HepG2 (cell line): ENCODE measurements at places on chromosomes 13 and 19. TPM values are rescaled to one million over a fixed set of nuclear protein-coding genes. Genes with fewer than 3 reads are reported as not detected.
A peak's percentile ranks its signal among the peaks of the same experiment; 100 is the strongest.

Gene ZNF93
- 0.25 and 0.49 TPM in 2 replicates for polyA plus RNA-seq

DNA sequence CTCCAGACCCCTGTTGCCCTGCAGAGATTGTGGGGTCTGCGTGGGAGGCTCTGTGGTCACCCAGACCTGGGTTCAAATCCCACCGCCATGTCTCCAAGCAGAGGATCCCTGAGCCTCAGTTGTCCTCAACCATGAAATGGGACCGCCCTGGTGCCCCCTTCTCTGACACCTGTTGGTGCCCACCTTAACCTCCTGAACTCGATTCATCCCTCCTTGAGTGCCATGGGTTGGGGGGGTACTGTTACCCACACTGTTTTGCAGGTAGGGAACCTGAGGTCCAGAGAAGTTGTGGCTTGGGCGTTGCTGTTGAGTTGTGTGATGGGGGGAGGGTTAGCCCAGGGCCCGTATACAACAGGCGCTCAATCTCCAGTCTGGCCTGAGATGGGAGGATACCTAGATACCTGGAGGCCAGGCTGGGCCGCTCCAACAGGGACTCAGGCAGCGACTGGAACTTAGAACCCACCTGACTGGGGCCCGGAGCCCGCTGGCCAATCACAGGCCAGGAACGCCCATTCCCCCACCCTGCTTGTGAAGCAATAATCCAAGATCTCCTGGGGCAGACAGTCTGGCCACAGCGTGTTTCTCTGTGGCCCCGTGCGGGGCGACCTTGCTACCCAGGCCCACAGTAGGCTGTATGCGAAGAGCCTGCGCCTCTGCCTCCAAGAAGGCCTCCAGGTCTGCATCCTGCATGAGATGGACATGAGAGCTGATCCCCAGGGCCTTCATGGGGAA lies 2.8 kb downstream of the ARID3A start:
- DNase-seq, result peak; percentile 43
- peak overlapping the region; percentile 88; the same call in 1 of the 2 replicates for H3K4me3 ChIP-seq
- peak overlapping the region; percentile 92 for H3K27ac ChIP-seq
- H3K36me3 ChIP-seq, result peaks cover 34% of the 10 kb centered on the region; the same call in 2 of the 3 replicates
- H3K4me1 ChIP-seq, result peaks cover 65% of the 10 kb centered on the region

- H3K36me3 ChIP-seq, result no peaks in the 10 kb centered on the region
- H3K4me3 ChIP-seq, result no peak overlapping the region
- H3K4me1 ChIP-seq, result peaks cover 14% of the 10 kb centered on the region
- H3K27ac ChIP-seq, result no peak overlapping the region
- peaks cover 5% of the 10 kb centered on the region; the same call in 1 of the 3 replicates for H3K27me3 ChIP-seq
These were observed 12.3 kb downstream of the TMEM150B start for GRCh38 chr19:55312621-55313512.

- DNase-seq, result no peak
- peaks cover 14% of the 10 kb centered on the region for H3K36me3 ChIP-seq
These were observed 21.6 kb downstream of the SLC25A30 start for GRCh38 chr13:45396533-45397095.

DNA sequence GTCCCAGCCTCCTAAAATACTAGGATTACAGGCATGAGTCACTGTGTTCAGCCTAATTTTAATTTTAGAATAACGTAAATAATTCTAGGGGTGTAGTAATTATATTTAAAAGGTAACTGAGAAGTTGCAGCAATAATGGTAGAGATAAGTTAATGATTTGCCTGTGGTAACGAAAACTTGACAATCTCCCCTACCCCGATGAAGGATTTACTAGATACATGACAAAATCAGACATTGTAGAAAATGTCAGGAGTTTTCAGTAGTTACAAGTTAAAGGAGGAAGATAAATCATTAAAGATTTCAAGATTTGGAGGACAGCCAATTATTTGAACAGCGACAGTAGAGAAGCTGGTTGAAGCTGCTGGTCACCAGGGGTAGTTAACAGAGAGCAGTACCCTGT lies 652.2 kb upstream of the PCDH20 start:
- no peaks in the 10 kb centered on the region for H3K36me3 ChIP-seq
- no peak overlapping the region for H3K27ac ChIP-seq

Gene TMC4
- polyA plus RNA-seq, result 0.13 and 0.35 TPM in 2 replicates

Gene MAU2
- 33.8 and 42.5 TPM in 2 replicates for polyA plus RNA-seq

DNA sequence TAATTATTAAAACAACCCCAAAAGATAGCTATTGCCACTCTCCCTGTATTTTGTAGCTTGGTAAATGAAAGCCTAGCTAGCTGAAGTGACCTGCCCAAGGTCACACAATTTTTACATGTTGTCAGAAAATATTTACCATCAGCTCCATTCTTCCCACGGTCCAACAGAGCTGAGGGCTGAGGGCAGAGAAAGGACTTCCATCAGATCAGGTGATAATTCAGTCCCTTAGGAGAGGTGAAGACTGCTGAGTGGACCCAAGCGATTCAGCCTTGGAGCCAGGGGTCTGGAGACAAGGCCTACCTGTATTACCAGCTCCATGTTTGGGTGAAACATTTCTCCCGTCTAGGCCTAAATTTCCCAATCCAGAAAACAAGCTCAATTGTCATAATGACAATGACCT lies 149.5 kb upstream of the TSHZ3 start:
- H3K4me3 ChIP-seq, result no peak overlapping the region
- H3K36me3 ChIP-seq, result no peaks in the 10 kb centered on the region
- H3K27me3 ChIP-seq, result no peaks in the 10 kb centered on the region
- no peak overlapping the region for H3K27ac ChIP-seq

Gene FREM2
- polyA plus RNA-seq, result not detected in 2 replicates

DNA sequence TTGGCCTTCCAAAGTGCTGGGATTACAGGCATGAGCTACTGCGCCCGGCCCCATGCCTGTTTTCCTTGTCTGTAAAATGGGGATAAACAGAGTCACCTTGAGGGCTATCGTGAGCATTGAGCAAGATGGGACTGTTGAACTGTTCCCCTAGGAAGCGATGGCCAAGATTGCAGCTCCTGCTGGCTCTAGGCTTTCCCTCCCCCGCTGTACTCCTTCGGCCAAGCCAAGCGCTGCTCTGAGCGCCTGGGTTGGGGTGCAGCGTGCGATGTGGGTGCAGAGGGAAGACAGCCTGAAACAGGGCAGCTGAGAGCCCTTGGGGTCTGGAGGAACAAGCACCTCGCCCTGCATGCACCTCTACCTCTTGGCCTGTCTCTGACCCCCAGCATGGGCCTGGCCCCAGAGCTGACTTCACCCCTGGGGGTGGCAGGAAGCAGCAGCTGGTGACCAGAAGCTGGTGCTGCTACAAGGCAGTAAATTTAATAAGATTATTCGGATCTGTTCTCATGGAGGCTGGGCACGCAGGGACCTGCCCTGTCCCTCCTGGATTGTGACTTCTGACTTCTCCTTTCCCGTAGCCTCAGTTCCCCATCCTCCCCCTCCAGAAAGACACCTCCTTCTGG lies 5.3 kb downstream of the GNG8 start:
- H3K4me1 ChIP-seq, result peaks cover 7% of the 10 kb centered on the region
- no peak for DNase-seq
- H3K27me3 ChIP-seq, result peaks cover 23% of the 10 kb centered on the region; the same call in 2 of the 3 replicates
- no peak overlapping the region for H3K27ac ChIP-seq
- no peaks in the 10 kb centered on the region for H3K36me3 ChIP-seq

Gene SHISA2
- not detected in 2 replicates for polyA plus RNA-seq

DNA sequence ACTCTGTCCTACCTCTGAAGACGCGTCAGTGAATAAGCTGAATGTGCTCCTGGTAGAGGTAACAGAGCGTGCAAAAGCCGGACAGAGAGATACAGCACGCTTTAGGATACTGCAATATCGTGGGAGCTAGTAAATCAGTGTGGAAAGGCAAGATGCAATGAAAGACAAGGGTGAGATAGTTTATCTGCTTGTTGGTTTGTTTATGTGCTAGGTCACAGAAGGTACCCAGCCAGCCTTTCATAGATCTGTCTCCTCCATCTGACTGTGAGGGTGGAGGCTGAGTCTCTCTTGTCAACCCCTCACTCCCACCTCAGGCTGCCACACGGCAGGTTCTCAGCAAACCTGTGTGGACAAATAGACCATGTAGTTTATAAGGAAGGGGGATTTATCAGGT lies 904 bp upstream of the GIPC1 start:
- H3K27me3 ChIP-seq, result no peaks in the 10 kb centered on the region
- peak overlapping the region; percentile 72 for H3K4me3 ChIP-seq
- peak overlapping the region; percentile 45 for H3K27ac ChIP-seq
- no peaks in the 10 kb centered on the region for H3K36me3 ChIP-seq
- peaks cover 37% of the 10 kb centered on the region for H3K4me1 ChIP-seq

DNA sequence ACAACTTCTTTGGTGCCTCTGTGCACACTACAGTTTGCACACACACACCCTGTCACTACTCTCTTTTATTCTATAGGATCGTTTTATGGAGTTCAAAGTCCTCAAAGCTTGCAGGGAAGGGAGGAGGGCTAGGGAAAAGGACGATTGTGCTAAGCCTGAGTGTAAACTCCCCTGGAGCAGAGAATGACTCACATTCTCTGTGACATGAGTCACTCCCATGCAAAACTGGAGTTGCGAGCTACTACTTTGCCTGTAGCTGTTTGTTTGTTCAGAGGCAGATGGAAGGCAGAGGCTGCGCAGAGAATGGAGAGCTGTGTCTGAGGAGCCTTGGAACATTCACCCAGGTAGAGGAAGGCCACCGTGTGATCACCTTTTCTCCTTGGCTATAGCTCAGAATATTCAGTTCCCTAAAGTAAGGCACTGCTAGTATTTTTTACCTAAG lies 80.5 kb upstream of the MBNL2 start:
- H3K36me3 ChIP-seq, result no peaks in the 10 kb centered on the region
- no peaks in the 10 kb centered on the region for H3K27me3 ChIP-seq
- H3K27ac ChIP-seq, result peak overlapping the region; percentile 3
- peaks cover 32% of the 10 kb centered on the region for H3K4me1 ChIP-seq

Gene GPR4
- 0.15 TPM in 1 of 2 replicates, not detected in the other for polyA plus RNA-seq

- H3K4me3 ChIP-seq, result no peak overlapping the region
- no peak for DNase-seq
- H3K36me3 ChIP-seq, result peaks cover 20% of the 10 kb centered on the region
- H3K27ac ChIP-seq, result no peak overlapping the region
- H3K27me3 ChIP-seq, result no peaks in the 10 kb centered on the region
- peaks cover 5% of the 10 kb centered on the region for H3K4me1 ChIP-seq
These were observed 13.0 kb downstream of the ARHGEF1 start for GRCh38 chr19:41895745-41896580.

GRCh38 chr19:12789098-12789903 lies 2.0 kb upstream of the JUNB start:
- H3K4me1 ChIP-seq, result peaks cover 66% of the 10 kb centered on the region
- peak overlapping the region; percentile 59 for H3K27ac ChIP-seq
- peak overlapping the region; percentile 47 for H3K4me3 ChIP-seq
- no peaks in the 10 kb centered on the region for H3K36me3 ChIP-seq
- no peaks in the 10 kb centered on the region; the same call in 2 of the 3 replicates for H3K27me3 ChIP-seq
- no peak for DNase-seq

DNA sequence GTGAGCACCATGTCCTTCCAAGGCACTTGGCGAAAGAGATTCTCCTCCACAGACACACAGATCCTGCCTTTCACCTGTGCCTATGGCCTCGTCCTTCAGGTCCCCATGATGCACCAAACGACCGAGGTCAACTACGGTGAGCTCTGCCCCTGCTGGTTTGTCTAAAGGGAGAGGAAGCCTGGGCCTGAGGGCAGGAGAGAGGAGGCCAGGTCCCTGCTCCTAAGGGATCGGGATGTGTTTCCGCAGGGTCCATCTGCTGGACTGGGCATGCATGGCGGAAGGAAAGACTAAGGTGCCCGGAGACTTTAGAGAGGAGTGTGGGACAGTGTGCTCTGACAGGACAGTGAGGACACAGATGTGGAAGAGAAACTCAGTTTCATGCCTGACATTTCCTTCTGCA lies 7.6 kb downstream of the SERPINE3 start:
- H3K4me3 ChIP-seq, result no peak overlapping the region
- no peak overlapping the region for H3K27ac ChIP-seq
- no peaks in the 10 kb centered on the region for H3K27me3 ChIP-seq
- DNase-seq, result no peak
- no peaks in the 10 kb centered on the region for H3K36me3 ChIP-seq

DNA sequence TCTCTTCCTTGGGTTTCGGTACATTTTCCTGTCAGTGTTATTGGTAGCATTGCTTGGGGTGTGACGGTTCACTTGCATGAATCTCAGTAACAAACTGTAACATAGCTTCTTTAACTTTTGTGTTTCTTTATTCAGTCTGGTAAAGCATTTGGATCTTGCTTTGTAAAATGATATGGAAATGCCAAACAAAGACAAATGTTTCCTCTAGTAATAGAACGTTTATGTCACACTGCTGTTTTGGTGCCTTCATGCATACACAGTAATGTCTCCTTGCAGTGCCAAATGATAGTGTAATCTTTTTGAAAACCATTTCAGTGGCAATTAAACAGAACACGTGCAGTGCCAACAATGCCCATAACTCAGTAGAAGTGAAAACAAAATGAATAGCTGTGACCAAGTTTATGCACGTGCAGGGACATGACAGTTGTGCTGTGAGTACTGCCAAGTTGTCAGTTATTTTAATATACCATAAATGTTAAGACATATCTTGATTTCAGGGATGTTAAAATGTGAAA lies 110.8 kb downstream of the RXFP2 start:
- H3K4me1 ChIP-seq, result peaks cover 4% of the 10 kb centered on the region; the same call in 1 of the 2 replicates
- peaks cover 4% of the 10 kb centered on the region; the same call in 1 of the 2 replicates for H3K27me3 ChIP-seq
- H3K4me3 ChIP-seq, result no peak overlapping the region
- no peaks in the 10 kb centered on the region for H3K36me3 ChIP-seq
- no peak overlapping the region for H3K27ac ChIP-seq
- no peak for DNase-seq

DNA sequence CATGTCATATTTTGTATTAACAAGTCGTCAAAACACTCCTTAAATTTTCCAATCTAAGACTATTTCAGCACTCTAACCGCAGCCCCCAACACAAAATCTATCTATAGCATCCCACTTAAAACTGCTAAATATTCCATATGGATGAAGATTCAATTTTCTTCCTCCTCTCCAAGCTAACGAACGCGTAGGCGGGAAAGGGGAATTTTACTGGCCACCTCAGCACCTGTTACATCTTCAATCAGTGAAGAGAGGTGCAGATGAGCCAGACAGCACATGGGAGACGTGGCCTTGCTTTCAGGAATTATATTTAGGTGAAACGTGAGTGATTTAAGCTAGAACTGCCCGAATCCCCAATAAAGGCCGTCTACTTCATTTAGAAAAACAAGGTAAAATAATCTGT lies 1.1 kb downstream of the RBM26 start:
- no peaks in the 10 kb centered on the region; the same call in none of the 3 replicates for H3K36me3 ChIP-seq
- no peak for DNase-seq
- H3K4me1 ChIP-seq, result peaks cover 58% of the 10 kb centered on the region
- H3K27ac ChIP-seq, result peak overlapping the region; percentile 98
- no peaks in the 10 kb centered on the region; the same call in 2 of the 3 replicates for H3K27me3 ChIP-seq

GRCh38 chr13:73065665-73066340 lies 7.0 kb downstream of the KLF5 start:
- no peaks in the 10 kb centered on the region for H3K27me3 ChIP-seq
- peaks cover 17% of the 10 kb centered on the region for H3K4me1 ChIP-seq
- H3K36me3 ChIP-seq, result peaks cover 3% of the 10 kb centered on the region
- H3K4me3 ChIP-seq, result no peak overlapping the region
- no peak for DNase-seq

GRCh38 chr13:113152691-113152983 lies 5.8 kb upstream of the PROZ start:
- DNase-seq, result peak; percentile 36
- peak overlapping the region; percentile 92 for H3K27ac ChIP-seq
- peak overlapping the region; percentile 81 for H3K4me3 ChIP-seq
- H3K27me3 ChIP-seq, result no peaks in the 10 kb centered on the region
- H3K36me3 ChIP-seq, result no peaks in the 10 kb centered on the region; the same call in 2 of the 3 replicates

Gene ZNF230
- polyA plus RNA-seq, result 2.4 TPM in 2 replicates
